ENCODE measurements at places on chromosomes 6 and 20. TPM values are rescaled to one million over a fixed set of nuclear protein-coding genes. Genes with fewer than 3 reads are reported as not detected.
A peak's percentile ranks its signal among the peaks of the same experiment; 100 is the strongest.

DNA sequence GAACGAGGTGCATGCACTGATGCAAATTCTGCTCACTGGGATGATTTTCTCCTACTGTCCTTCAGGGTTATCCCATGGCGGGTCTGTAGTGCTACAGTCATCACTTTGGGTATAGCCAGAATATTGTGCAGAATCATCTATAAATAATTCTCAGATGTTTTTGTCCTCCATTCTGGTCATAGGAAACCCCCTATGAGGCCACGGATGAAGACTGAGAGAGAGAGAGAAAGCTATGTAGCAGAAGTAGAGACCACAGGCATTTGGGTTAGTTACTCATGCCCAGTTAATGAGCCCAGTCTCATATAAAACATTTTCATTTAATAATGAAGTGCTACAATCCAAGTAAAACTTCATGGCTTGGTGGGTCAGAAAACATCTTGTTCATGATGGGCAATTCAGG is 145.1 kb upstream of the PLN start:
- no peak for DNase-seq

DNA sequence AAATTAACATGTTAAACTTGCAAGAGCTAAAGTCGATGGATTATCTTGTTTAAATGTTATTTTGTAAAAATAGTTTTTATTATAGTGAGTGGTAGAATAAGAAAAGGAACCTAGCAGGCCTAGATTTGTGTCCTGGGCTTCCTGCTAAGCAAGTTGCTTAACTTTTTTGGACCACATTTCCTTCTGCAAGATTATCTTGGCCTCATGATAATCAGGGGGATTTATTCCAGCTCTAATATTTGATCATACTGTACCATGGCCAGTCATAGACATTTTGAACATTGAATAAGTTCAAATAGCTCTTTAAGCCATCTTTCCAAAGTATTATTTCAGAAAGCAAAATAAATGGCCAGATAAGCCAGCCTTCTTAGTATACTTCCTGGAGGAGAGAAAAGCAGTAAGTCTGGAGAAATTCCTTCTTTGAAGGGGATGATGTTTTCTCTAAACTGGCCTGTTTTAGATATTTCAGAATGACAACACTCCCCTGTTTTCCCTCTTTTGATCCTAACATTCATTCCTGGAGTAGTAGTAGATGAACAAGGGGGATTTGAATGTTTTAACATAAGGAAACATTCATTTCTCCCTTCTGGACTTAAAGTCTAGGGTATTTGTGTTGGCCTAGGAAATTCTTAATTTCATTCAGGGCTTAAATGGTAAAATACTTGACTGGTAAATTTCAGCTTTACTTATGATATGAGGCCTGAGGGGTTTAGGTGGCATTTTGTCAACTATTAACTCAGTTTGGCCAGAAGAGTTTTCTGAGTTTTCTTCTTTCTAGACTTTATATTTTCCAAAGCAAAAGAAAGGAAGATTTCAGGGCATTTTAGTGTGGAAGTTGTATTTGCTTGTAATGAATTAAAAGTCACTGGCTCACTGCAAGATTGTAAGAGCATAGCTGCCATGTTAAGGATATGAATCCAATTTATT is 108.8 kb upstream of the SCGN start:
- no peak for DNase-seq

The HLA-DOA gene
- total RNA-seq = 18.5 TPM

GRCh38 chr6:158843751-158844683 is 24.8 kb upstream of the EZR start:
- DNase-seq = no peak

- DNase-seq = no peak
Observed at GRCh38 chr6:33320315-33321181, 3.0 kb upstream of the ZBTB22 start.

GRCh38 chr6:170470734-170471133 is 82.4 kb downstream of the PSMB1 start:
- no peak for DNase-seq

DNA sequence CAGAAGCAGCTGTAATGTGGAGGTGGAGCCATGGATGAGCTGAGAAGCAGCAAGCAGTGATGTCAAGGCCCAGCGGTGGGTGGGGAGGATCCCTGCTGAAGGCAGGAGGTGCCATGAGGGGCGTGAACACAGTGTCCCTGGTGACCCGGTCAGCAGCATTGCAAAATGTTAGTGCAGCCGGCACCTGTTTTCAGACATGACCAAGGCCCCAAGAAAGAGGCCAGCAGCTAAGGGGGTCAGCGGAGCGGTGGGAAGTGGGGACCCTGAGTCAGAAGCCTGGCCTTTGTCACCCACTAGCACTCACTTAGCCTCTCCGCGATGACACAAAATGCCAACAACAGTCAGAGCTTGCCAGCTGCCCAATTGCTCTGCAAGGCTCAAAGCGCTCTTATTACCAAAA is 51.9 kb downstream of the TMEM242 start:
- DNase-seq = no peak

DNA sequence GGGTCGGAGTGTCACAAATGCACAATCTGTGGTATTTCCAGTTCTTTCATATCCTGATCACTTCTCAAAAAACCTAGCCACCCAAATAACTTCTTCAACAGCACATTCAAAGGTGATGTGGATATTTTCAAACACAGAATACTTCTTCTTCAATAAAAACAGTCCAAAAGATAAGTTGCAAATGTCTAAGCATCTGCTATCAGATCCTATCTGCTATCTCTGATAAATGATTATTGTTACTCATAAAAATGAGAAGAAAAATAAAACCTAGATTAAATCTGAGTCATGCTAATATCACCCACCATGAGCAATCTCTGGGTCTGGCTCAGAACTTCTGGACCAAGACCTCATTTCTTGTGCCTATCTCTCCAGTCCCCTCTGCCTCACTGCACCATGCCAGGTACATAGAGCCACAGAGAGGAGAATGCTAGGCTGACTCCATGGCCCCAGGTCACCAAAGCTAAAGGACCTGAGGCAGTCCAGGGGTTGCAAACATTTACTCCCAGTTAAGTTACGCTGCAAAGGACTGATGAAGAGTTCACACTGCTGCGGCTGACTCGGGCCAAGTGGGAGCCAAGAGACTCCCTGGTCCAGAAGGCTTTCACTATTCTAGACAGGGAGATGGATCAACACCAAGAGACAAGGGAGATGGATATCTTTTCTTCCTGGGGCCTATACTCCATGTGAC is 101.4 kb downstream of the KIF13A start:
- DNase-seq = no peak

DNA sequence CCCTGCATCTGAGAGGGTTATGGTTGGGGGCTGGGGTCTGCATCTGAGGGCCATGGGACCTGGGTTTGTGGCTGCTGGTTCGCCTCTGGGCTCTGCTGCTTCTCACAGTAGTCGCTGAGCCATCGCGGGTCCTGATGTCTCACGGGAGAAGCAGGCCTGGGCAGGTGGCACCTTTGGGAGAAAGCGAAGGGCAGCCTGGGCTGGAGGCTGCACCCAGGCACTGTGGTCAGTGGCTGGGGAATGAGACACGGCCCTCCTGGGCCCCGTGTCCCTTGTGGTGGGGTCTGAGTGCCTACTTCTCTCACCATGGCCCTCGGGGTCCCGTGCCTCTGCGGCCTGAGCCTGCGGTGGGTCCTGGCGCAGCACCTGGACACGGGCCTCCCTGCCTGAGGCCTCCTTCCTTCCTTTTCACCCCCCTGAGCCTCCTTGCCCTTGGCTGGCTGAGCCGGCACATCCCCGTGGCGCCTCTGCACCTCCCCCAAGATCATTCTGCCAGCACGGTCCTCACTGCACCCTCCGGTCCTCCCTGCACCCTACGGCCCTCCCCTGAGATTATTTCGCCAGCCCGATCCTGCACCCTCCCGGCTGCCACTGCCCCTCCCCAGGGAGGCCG is 206.0 kb downstream of the ERMARD start:
- no peak for DNase-seq

The EDN3 gene
- total RNA-seq = 0.14 TPM

The TAB2 gene
- 129 TPM for total RNA-seq

DNA sequence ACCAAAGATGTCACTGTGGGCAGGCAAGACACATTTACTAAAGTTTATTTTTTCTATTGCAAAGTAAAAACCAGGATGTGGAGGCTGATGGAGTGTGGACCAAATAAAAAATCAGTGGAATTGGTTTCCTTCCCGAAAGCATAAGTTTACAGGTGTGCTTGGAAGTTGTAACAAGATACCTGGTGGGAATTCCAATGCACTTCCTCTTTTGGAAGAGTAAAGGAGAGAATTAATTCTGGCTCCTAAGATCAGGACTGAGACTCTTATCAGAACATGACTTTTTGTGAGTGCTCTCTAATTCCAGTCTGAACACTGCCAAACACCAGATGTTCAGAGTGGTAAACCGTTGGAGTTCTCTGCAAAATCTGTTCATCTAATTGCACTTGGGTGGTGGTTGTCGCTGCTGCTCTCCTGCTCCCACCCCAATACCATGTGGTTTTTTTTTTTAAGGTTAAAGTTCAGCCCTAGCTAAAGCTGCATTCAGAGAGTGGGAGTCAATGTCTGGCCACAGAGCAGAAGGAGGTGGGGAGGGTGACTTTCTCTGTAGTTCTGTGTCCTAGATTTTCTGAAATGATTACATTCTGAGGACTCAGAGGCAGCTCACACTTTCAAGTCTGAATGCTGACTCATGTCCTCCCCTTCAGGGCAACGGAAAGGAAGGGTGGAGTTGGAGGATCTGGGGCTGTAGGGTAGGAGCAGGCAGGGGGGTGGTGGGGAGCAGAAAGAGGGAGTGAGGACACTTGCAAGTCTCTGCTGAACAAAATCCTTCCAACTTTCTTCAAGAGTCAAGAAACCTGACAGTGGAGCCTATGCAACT is 275.8 kb upstream of the PRDM1 start:
- peak; percentile 20 for DNase-seq

The SYNDIG1 gene
- total RNA-seq = not detected

DNA sequence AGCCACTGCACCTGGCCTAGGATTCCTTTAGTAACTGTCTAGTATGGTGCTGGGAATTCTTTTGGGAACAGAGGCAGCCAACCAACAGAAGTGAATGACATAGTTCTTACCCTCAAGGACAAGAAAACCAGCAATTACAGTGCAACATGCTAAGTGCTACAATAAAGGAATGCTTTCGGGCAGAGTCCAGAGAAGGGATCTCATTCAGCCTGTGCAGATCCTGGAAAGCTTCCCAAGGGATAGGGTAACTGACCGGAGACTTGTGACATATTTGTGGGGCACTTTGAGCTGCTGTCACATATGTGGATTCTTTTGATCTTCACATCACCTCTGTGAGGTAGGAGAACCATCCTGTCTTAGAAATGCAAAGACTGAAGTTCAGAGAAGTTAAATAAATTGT is 46.8 kb downstream of the C6orf15 start:
- no peak for DNase-seq

- no peak for DNase-seq
Observed at GRCh38 chr20:46093531-46093930, 3.8 kb upstream of the NCOA5 start.

DNA sequence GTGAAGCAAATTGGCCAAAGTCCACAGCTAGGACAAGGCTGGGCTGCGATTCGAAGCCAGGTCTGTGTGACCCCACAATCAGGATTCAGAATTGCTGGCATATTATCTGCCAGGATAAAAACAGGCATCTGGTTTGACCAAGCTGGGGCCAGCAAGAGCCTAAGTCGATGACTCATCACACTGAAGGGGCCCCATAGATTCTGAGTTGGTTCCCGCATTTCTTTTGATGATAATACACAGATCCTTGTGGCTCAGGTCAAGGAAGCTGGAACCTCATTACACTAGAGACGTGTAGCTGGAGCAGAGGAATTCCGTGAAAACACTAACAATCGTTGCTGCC is 6.5 kb downstream of the KCNB1 start:
- DNase-seq = no peak

DNA sequence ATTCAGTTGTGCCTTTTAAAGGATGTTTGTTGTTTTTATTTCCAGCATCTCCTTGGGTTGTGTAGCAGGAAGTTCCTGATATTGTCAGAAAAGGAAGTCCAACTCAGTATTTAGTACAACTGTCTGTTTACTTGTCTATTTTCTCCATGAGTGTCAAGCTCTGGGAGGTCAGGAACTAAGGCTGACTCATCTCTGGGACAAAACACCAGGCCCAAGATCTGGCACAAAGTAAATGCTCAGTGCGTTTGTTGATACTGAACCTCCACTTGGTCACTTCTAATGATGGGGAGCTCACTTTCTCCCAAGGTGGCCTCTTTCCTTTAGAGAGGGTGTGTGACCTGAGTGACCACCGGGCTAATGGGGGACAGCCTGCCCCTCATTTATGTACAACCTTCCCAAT is 12.6 kb upstream of the PIGU start:
- DNase-seq = no peak

DNA sequence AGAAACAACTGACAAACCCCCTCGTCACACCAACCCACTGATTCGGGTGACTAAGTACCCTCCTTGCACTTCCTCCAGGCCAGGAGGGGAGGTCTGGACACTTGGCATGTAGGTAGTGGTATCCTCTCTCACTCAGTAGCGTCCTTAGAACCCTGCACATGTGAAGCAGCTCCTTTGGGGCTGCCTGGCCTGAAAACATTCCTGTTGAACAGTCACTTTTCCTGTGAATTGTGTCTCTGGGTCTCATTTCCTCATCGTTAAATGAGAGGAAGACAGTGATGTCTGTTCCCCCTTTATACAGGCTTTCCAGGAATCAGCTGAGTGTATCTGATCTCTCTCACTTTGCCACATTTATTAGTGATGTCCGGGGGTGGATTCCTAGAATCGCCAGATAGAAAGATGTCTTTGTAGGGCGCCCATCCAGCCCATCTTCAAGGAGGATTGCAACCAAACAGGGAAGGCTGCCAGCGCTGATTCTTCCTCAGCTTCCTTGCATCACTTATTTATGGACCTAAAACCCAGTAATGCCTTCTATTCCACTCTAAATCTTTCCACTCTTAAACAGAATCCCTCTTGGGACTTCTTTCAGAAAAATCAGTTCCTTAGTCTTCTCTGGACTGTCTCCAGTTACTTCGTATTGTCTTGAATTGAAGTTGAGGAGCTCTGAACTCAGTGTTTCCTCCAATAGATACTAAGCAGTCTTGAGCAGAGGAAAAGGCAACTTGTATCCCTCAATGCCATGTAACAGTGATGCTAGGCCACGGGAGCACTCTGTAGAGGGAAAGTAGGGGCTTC is 9.4 kb upstream of the POPDC3 start:
- no peak for DNase-seq

The ZC3H12D gene
- total RNA-seq = 50.0 TPM

DNA sequence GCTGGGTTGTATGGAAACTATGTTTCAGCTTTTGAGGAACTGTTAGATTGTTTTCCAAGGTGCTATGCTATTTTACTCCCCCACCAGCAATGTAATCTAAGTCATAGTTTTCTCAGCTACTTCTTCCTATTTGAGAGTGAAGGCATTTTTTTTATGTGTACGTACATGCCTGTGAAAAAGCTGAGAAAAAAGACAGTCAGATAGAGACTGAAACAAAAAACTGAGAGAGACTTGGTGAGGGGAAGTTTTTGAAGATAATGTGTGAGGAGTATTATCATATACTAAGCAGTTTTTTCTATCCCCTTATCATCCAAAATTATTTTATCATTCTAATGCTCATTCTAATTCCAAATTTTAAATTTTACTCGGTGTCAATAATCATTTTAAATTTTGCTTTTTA is 780.0 kb downstream of the BCKDHB start:
- no peak for DNase-seq

The LHFPL5 gene
- total RNA-seq = not detected

GRCh38 chr6:111614833-111615582 is 9.3 kb upstream of the TRAF3IP2 start:
- no peak for DNase-seq

Data from CD8-positive, alpha-beta T cell (primary cell).